ENCODE measurements at places on chromosomes 11 and 22.
A peak's percentile ranks its signal among the peaks of the same experiment; 100 is the strongest.

DNA sequence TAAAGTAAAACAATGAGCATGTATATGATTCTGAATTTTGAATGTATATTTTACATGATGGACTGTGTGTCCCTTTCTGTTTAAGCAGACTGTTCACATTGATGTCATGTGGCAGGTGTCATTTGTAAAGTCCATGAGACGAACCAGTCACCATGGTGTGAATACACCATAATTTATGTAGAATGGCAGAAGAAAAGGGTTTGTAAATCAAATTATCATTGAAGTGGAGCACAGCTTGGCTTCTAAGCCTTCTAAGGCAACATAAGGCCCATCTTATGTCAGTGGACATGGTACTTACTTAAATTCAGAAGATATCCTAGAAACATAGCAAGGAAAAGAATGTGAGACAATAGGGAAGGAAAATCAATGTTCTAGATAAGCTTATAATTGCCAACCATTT lies 4.4 kb downstream of the MAP6 start:
- DNase-seq: no peak

GRCh38 chr11:47468598-47469214 lies 19.8 kb upstream of the RAPSN start:
- DNase-seq: no peak

- DNase-seq: no peak
These were observed 31.6 kb downstream of the CPT1A start for GRCh38 chr11:68810164-68810563.

GRCh38 chr22:36563001-36563400 lies 34.0 kb upstream of the EIF3D start:
- no peak for DNase-seq

DNA sequence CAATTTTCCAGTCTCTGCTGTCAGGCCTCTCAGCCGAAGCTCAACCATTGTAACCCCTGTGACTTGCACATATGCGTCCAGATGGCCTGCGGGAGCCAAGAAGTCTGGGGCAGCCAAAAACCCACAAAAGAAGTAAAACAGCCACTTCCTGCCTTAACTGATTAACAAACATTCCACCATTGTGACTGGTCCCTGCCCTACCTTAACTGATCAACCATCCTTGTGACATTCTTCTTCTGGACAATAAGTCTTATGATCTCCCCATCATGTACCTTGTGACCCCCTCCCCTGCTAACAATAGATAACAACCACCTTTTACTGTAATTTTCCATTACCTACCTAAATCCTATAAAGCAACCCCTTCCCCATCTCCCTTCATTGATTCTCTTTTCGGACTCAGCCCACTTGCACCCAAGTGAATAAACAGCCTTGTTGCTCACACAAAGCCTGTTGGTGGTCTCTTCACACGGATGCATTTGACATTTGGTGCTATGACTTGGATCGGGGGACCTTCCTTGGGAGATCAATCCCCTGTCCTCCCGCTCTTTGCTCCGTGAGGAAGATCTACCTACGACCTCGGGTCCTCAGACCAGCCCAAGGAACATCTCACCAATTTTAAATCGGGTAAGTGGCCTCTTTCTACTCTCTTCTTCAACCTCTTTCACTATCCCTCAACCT lies 1.3 kb upstream of the NDUFC2 start:
- no peak for DNase-seq

GRCh38 chr11:103681855-103682254 lies 354.6 kb upstream of the DDI1 start:
- no peak for DNase-seq

DNA sequence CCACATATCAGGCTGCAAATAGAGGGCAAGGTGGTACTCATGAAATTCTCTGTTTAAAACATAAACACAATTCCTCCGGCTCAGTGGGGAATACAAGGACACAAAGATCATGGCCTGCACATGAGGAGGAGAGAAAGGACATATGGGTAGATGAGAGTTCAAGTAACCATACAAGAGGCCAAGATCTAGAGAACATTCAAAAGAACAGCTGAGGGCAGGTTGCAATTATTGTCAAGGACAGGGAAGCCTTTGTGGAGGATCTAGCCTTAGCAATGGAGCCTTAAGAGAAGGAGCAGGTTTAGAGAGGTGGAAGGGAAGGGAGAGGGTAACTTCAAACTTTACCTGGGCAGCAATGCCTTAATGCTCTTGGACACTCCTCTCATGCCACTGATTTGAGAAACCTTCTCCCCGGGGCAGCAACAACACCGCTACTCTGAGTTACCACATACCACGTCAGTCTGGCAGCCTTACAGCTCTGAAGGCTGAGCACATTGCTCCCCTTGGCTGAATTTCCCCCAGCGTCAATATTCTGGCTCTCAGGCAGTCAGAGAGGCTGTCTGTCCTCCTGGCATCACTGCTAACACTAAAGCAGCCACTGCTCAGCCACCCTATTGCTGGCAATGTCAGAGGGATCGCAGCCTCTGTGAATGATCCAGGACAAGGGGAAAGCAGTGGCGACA lies 55.5 kb downstream of the CLPB start:
- DNase-seq: peak; percentile 53

DNA sequence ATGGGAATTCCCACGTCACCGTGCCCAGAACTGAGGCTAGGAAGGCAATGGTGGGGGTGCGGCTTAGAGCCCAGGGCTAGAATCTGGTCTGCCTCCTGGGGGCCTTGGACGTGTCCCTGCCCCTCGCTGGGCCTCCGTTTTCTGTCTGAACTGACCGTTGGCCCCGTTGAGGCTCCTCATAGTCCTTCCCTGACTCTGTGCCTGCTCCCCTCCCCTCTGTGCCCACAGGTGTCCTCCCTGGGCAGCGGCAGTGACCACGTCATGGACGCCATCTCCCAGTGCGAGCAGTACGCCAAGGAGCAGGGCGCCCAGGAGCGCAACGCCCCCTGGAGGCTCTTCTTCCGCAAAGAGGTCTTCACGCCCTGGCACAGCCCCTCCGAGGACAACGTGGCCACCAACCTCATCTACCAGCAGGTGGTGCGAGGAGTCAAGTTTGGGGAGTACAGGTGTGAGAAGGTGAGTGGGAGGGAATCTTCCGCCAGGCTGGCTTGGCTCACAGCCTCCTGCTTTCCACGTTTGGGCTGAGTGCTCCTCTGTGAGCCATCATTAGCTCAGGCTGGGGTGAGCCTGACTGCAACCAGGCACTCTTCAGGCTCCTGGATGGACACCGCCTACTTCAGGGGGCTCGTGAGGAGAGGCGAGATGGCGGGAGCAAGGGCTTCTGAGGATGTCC lies 63.9 kb downstream of the MYO7A start:
- peak; percentile 38 for DNase-seq

- peak; percentile 89 for DNase-seq
These were observed 12.7 kb downstream of the DUSP8 start for GRCh38 chr11:1559111-1559951.

- no peak for DNase-seq
These were observed 46.5 kb downstream of the NEU3 start for GRCh38 chr11:75035256-75035655.

DNA sequence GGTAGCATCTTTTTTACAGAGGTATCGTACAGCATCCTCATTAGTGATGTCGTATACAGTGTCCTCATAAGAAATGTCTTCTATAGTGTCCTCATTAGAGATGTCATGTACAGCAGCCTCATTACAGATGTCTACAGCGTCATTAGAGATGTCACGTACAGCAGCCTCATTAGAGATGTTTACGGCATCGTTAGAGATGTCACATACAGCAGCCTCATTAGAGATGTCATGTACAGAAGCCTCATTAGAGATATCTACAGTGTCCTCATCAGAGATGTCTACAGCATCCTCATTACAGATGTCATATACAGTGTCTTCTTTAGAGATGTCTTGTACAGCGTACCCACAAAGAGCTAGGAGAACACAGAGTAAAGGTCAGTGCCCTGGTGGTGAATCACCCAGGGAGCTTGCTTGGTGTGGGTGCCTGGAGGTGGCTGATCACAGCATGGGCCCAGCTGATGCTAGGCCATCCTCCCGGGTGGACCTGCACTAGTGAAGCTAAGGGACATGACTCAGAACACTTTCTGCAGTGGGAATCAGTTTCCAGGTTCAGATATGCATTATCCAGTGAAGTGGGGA lies 109.2 kb downstream of the IGLL1 start:
- DNase-seq: no peak

- no peak for DNase-seq
These were observed 17.6 kb upstream of the CLPB start for GRCh38 chr11:72451831-72452376.

GRCh38 chr11:69931994-69932910 lies 113.0 kb upstream of the FGF3 start:
- DNase-seq: peak; percentile 3

DNA sequence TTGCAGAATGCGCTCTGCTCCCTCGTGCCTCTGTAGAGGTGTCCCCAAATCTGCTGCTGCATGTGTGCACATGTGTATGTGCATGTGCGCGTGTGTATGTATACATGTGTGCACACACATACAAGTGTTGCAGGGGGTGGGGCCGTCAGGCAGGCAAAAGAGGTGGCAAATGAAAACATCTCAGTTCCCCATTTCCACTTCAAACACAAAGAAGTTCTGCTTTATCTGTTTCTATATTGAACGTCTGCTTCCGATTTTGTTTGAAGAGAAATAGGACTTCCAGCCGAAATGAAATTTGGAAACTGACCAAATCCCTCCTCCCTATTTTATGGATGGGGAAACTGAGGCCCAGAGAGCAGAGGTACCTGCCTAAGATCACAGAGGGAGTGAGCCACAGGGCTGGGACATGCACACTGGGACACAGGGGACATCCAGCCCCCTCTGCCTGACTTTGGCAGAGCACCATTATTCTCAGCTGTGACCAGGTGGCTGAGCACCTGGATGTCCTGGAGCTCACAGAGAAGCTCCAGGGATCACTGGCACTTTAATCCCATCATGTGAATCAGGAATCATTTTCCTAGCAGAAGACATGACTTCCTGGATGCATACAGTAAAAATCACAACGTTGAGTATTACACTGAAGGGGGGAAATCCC lies 41.2 kb upstream of the ALX4 start:
- no peak for DNase-seq

GRCh38 chr11:66860449-66860831 lies 3.6 kb downstream of the LRFN4 start:
- DNase-seq: no peak

- DNase-seq: no peak
These were observed 505.3 kb downstream of the SOX6 start for GRCh38 chr11:15851051-15851498.

DNA sequence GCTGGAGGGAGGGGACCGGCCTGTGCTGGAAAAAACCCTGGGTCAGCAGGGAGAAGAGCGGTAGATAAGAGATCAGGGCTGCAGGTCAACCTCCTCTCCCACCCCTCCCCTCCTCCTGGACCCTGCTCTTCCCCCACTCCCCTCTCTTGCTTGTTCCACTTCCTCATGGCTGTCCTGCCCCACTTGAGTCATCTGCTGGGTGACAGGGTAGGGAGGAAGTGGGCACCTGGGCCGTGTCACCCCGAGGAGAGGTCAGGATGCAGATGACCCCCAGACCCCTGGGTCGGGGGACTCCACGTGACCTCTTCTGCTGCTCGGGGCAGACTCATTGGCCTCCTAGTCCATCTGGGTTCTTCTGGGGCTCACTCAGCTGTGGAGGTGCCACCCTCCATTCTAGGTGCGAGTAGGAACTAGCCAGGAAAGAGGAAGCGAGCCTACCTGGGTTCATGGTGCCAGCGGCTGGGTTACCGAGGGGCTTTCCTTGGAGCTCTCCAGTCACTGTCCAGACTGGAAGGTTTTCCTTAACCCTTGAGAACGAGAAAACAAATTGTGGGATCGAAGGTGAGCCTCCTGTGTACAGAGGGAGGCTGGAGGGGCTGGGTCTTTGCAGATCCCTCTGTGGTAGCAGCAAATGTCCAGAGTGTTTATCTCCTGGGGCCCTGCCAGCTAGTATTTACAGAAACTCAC lies 6.5 kb downstream of the APOL2 start:
- no peak for DNase-seq

GRCh38 chr11:113578033-113578380 lies 102.8 kb upstream of the DRD2 start:
- DNase-seq: no peak

DNA sequence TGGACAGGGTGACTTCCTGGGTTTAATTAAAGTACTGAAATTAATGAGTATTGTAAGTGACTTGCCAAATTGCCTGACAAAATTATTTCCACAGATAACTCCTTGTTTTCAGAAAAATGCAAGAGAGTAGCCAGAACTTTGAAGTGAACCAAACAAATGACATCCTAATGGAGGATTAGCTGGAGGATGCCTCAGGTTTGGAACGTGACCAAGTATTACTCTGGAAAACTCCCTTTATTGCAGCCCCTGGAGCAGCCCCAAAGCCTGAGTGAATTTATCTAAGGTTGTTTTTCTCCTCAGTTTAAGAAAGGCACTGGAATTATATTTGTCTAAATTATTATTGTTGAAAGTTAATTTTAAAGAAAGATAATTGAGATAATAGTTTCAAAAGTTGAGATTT lies 343.6 kb upstream of the MTNR1B start:
- DNase-seq: no peak

DNA sequence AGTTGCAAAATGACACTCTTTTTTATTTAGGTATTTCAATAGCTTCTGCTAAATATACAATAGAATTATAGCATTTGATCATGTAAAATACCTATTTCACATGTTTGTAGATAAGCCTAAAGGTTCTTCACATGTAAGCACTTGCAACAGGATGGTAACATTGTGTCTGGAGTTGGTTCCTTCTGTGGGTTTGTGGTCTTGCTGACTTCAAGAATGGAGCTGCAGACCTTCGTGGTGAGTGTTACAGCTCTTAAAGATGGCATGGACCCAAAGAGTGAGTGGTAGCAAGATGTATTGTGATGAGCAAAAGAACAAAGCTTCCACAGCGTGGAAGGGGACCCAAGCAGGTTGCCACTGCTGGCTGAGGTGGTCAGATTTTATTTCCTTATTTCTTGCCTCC lies 246.4 kb upstream of the PDGFD start:
- DNase-seq: no peak

GRCh38 chr11:59479906-59480305 lies 6.8 kb downstream of the OR4D10 start:
- DNase-seq: no peak

- no peak for DNase-seq
These were observed 21.0 kb upstream of the SERPIND1 start for GRCh38 chr22:20752873-20753272.

- no peak for DNase-seq
These were observed 57.2 kb downstream of the PPFIA1 start for GRCh38 chr11:70327717-70328116.

GRCh38 chr11:73342633-73343032 lies 33.6 kb upstream of the RELT start:
- no peak for DNase-seq

- DNase-seq: no peak
These were observed 874 bp upstream of the PLAAT4 start for GRCh38 chr11:63535734-63536133.
